Caco-2 (cell line): ENCODE measurements at places on chromosomes 1 and 21. TPM values are rescaled to one million over a fixed set of nuclear protein-coding genes. Genes with fewer than 3 reads are reported as not detected.
A peak's percentile ranks its signal among the peaks of the same experiment; 100 is the strongest.

GRCh38 chr1:231527586-231528171 lies 790 bp upstream of the TSNAX start:
- DNase-seq = no peak

DNA sequence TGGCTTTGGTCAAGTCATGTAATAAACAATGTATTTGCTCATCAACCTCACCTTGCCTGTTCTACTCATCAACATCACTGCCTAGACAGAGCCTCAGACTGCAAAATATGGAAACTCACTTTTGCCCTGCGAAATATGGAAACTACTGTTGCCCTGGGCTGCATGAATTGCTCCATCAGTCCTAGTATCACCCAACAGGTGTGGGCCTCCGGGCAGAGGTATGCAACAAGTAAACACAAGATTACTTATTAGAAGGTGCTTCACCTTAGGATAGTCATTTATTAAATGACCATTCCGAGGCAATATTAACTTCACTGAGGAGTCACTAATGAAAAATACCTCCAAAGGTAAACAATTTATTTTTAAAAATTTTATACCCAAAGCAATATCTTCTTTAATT lies 286.7 kb downstream of the BACH1 start:
- DNase-seq = peak; percentile 40

- DNase-seq = no peak
Measured at GRCh38 chr1:230609208-230609607, 33.1 kb upstream of the COG2 start.

Gene PTAFR
- total RNA-seq = 0.12 and 0.32 TPM in 2 replicates

GRCh38 chr1:36322786-36323635 lies 434 bp downstream of the EVA1B start:
- no peak for DNase-seq
